ENCODE measurements at places on chromosomes 5 and 9.

- DNase-seq = no peak
These were observed 240.6 kb downstream of the ACTL7B start for GRCh38 chr9:108615152-108615551.

DNA sequence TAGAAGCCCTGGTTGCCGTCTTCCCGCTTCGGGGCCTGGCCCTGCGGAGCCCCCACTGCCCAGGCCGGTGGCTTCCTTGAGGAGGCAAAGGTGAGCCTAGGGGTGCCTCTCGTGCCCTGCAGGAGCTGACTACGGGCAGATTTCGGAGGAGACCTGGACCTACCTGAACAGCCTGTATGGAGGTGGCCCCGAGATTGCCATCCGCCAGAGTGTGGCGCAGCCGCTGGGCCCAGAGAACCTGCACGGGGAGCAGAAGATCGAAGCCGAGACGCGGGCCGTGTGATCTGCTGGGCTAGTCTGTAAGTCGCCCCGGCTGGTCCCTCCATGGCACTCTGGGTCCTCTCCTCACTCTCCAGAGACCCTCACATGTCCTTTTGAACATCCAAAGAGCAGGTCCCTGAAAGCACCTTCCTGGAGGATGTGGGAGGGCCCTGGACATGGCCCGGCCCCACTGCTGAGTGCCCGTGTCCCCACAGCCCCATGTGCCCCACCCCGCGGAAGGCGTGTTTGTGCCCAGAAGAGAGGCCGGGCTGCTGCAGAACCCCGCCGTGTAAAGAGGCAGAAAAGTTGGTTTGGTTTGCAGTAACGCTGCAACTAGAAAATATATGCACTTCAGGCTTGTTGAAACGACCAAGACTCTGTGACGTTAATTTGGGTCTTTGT lies 44.9 kb downstream of the USP20 start:
- no peak for DNase-seq

- no peak for DNase-seq
These were observed 691 bp downstream of the DMXL1 start for GRCh38 chr5:119071561-119071995.

GRCh38 chr5:180330810-180331646 lies 22.1 kb downstream of the GFPT2 start:
- DNase-seq = no peak

GRCh38 chr9:136400038-136400834 lies at the start of gene SNAPC4:
Gene SNAPC4 (minus strand): TSS chr9:136400170. CDS start chr9:136398428, 1,742 bp downstream.
- no peak for DNase-seq

DNA sequence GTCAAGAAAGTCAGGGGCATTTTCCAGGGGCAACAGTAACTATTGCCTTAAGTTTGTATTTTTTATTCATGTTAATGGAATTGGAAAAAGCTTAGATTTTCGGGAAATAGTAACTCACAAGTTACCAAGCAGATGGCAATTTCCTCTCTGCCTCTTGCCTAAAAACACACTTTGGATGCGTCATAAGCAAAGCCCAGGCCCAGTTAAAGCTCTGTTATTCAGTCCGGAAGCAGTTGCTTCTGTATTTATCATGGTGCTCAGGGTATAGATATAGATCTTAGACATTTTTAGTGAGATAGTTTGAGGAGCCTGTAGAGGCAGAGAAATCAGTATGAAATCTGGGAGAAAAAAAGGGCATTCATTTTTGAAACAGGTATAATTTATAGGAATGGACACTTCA lies 260.3 kb upstream of the TNC start:
- DNase-seq = no peak

- DNase-seq = no peak
These were observed 263.3 kb upstream of the IL12B start for GRCh38 chr5:159593518-159594073.

DNA sequence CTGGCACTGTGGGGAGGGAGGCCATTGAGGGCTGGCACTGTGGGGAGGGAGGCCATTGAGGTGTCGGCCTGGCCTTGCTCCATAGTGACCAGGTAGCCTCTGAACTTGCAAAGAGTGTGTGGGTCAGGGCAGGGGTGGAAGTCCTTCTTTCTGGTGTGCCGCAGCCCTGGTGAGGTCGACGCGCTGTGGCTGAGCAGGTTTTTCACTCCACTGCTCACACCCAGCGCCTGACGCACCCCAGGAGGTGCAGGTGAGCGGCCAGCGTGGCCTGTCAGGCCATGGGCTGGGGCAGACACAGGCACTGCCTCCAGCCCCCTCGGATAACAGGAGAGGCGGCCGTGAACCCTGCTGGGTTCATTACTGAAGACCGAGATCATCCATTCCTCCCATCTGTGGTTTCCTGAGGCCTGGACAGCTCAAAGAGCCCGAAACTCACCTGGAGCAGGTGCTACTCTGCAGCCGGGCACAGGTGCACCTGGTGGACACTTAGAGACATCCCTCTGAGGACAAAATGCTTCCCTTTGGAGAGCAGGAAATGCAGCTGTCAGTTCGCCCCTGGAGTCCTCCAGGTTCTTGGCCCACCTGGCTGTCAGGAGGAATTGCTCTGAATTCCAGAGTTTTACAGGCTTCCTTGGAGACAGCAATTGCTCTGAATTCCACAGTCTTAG lies 32.4 kb downstream of the LHX3 start:
- no peak for DNase-seq

Measured in brain pericyte (primary cell).